ENCODE measurements at places on chromosomes 7 and 10. TPM values are rescaled to one million over a fixed set of nuclear protein-coding genes. Genes with fewer than 3 reads are reported as not detected.

GRCh38 chr10:119301397-119301796 is 94.0 kb downstream of the GRK5 start:
- H3K4me3 ChIP-seq: no peak overlapping the region
- H3K4me1 ChIP-seq: no peaks in the 10 kb centered on the region
- no peak for DNase-seq
- no peaks in the 10 kb centered on the region for H3K36me3 ChIP-seq
- H3K27me3 ChIP-seq: no peaks in the 10 kb centered on the region
- H3K27ac ChIP-seq: no peak overlapping the region

- no peaks in the 10 kb centered on the region for H3K27me3 ChIP-seq
- H3K4me3 ChIP-seq: no peak overlapping the region
- H3K27ac ChIP-seq: peak overlapping the region; percentile 69
- H3K36me3 ChIP-seq: no peaks in the 10 kb centered on the region
- DNase-seq: no peak
Observed at GRCh38 chr10:116070743-116071320, 202.2 kb downstream of the GFRA1 start.

GRCh38 chr10:132938472-132939339 is 3.7 kb downstream of the CFAP46 start:
- no peaks in the 10 kb centered on the region for H3K27me3 ChIP-seq
- peaks cover 6% of the 10 kb centered on the region for H3K4me1 ChIP-seq
- peak; percentile 39 for DNase-seq

DNA sequence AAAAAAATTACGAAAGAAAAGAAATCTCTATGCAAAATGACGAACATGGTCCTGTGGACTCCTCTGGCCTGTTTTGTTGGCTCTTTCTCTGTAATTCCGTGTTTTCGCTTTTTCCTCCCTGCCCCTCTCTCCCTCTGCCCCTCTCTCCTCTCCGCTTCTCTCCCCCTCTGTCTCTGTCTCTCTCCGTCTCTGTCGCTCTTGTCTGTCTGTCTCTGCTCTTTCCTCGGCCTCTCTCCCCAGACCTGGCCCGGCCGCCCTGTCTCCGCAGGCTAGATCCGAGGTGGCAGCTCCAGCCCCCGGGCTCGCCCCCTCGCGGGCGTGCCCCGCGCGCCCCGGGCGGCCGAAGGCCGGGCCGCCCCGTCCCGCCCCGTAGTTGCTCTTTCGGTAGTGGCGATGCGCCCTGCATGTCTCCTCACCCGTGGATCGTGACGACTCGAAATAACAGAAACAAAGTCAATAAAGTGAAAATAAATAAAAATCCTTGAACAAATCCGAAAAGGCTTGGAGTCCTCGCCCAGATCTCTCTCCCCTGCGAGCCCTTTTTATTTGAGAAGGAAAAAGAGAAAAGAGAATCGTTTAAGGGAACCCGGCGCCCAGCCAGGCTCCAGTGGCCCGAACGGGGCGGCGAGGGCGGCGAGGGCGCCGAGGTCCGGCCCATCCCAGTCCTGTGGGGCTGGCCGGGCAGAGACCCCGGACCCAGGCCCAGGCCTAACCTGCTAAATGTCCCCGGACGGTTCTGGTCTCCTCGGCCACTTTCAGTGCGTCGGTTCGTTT is 83.5 kb upstream of the SLF2 start:
- no peak for DNase-seq
- no peaks in the 10 kb centered on the region for H3K4me1 ChIP-seq
- H3K36me3 ChIP-seq: no peaks in the 10 kb centered on the region
- H3K4me3 ChIP-seq: no peak overlapping the region

GRCh38 chr10:35460852-35461460 is 124.6 kb downstream of the CCNY start:
- no peak overlapping the region for H3K27ac ChIP-seq
- peaks cover 6% of the 10 kb centered on the region for H3K4me1 ChIP-seq
- no peak for DNase-seq
- no peaks in the 10 kb centered on the region for H3K36me3 ChIP-seq
- H3K4me3 ChIP-seq: no peak overlapping the region

DNA sequence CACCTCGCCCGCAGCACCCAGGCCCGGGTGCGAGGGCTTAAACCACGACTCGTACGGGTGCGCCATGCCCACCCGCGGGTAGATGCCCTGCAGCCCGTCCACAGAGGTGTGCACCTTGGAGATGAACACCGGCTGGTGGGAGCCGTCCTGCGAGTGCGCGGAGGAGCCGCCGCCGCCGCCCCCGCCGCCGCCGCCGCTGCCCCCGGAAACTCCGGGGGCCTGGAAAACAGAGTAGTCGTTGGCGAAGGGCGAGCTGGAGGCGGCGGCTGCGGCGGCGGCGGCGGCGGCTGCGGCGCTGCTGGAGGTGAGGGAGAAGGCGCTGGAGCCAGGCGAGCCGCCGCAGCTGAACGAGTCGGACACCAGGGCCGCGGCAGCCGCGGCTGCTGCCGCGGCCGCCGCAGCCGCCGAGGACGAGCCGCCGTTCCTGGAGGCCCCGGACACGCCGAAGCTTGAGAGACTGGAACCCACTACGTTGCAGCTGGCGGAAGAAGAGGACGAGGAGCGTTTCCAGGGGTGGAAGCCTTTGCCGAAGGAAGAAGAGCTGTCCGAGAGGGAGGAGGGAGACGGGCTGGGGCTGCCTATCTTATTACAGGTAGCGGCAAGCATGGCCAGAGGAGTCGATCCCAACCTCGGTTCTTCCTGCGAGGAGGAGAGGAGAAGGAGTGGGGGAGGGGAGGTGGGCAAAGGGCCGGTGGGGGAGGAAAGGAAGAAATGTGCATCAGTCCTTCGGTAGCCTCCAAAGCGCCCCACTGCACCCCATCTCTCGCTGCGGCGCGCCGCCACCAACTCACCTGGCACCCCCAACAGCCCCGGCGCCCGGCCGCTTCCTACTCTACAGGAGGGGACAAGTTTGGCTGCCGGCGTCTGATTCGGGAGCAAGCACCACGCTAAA is 1.3 kb downstream of the SP8 start:
- no peaks in the 10 kb centered on the region for H3K4me1 ChIP-seq
- H3K27me3 ChIP-seq: peaks cover 15% of the 10 kb centered on the region
- no peaks in the 10 kb centered on the region for H3K36me3 ChIP-seq
- H3K4me3 ChIP-seq: no peak overlapping the region

DNA sequence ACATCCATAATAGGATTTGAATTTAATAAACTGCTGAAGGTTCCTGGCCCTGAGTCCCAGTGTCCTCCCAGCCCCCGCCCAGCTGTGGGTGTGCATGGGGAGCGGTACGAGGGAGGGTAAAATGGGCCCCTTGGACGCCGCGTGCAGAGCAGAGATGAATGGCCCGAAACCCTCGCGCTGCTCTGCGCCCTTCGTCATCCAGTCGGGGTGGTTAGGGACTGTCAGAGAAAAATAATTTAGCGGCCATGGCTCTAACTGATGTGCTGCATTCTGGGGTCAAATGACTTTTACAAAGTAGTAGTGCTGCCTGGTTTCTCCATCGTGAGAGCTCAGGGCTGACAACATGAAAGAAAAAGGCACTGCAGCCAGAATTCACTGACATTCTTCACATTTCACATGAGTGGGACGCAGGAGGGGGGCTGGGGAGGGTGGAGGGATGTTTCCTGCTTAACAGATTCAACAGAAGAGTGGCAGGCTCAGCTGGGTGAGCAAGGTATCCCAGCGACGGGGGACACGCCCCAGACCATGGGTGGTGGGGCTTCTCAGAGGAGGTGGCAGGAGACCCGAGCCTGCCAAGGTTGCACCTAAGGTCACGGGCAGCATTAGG is 304.5 kb downstream of the WDR37 start:
- no peaks in the 10 kb centered on the region for H3K4me1 ChIP-seq
- H3K27me3 ChIP-seq: no peaks in the 10 kb centered on the region

DNA sequence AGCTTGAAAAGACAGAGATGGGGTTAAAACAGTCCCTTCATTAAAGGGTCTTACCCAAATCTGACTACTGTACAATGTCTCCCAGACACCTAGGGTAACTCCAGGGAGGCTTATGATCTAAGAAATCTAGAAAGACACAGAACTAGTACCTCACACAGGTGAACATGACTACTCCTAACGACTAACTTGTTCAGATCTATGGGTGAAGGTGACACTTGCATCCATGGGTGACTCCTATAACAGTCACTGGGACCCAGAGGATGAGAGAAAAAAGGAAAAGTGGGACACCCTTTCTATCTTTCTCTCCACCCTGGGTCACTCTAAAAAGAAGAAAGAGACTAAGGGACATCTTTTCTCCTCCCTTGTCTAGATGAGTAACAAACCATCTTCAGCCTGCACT is 19.2 kb downstream of the AKR1C8 start:
- no peak for DNase-seq
- H3K27ac ChIP-seq: no peak overlapping the region
- H3K4me1 ChIP-seq: no peaks in the 10 kb centered on the region

Gene TBXAS1
- 8.4 TPM for total RNA-seq

Gene KIAA1549
- 1.9 TPM for total RNA-seq
